B cell (primary cell): ENCODE measurements at places on chromosomes 12 and 14.
A peak's percentile ranks its signal among the peaks of the same experiment; 100 is the strongest.

- DNase-seq = no peak
Measured at GRCh38 chr14:104550861-104551728, 28.5 kb upstream of the C14orf180 start.

DNA sequence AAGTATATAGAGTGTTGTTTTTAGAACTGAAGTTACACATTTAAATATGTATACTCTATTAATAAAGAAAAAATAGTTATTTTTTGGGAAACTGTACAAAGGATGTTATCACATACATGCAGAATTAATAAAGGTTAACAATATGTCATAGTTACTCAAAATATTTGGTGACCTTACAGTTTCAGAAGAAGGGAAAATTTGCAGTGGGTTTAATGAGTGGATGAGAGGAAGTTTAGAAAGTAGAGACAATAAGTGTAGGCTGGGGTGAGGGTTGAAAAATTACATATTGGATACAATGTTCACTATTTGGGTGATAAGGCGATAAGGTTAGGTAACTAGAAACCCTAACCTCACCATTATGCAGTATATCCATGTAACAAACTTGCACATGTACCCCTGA is 13.5 kb downstream of the WNK1 start:
- DNase-seq = no peak

- no peak for DNase-seq
Measured at GRCh38 chr14:22002860-22003284, 329.3 kb upstream of the OR4E1 start.

DNA sequence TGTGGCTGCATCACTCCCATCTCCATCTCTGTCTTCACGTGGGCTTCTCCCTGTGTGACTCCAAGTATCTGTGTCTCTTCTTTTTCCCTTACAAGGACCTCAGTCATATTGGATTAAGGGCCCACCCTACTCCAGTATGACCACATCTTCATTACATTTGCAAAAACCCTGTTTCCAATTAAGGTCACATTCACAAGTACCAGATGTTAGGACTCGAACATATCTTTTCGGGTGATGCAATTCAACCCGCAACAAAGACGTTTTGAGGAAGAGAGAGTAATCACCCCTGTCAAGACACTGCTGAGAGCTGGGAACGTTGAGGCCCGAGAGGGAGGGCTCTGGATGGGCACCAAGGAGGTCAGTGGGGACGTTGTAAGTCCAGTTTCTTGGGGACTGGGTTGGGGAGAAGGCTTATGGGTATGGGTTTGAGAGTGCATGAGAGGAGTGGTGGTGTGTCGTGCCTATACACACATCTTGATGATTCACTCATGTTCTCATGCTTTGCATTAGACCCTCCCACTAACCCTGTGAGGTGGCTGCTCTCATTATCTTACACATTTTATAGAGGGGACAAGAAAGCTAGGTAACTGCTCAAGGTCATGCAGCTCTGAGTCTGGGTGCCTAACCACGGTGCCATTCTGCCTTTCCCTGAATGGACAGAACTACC is 12.1 kb upstream of the IFI27 start:
- DNase-seq = no peak

- DNase-seq = peak; percentile 24
Measured at GRCh38 chr14:22218728-22219127, 370.3 kb downstream of the DAD1 start.

- DNase-seq = no peak
Measured at GRCh38 chr14:101961746-101962502, 2.4 kb upstream of the DYNC1H1 start.

DNA sequence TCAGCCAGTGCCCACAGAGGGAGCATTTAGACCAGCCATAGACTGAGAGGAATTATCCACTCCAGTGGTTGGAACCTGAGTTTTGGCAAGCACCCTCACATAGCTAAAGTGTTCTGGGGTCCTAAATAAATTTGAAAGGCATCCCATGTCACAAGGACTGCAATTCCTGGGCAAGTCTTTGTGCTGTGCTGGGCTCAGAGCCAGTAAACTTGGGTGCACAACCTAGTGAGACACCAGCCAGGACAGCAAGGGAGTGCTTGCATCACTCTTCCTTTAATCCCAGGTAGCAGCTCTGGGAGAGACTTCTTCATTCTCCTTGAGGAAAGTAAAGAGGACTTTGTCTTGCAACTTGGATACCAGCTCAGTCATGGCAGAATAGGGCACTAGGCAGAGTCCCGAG is 142.0 kb upstream of the FSCB start:
- no peak for DNase-seq

DNA sequence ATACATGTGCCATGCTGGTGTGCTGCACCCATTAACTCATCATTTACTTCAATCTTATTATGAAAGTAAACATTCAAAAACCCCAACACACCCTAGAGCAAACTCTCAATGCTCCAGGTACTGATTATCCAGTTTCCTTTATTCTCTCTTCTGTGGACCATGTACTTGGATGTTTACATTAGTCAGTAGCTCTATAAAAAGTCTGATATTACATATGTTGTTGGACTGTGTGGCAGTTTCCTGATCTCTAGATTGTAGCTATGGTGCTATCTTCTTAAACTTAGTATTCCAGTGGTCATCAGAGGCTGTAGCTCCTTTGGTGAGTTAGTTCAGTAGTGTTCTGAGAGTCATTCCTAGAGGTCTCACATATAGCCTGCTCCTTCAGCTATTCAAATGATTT is 25.1 kb upstream of the ITGA5 start:
- DNase-seq = no peak

DNA sequence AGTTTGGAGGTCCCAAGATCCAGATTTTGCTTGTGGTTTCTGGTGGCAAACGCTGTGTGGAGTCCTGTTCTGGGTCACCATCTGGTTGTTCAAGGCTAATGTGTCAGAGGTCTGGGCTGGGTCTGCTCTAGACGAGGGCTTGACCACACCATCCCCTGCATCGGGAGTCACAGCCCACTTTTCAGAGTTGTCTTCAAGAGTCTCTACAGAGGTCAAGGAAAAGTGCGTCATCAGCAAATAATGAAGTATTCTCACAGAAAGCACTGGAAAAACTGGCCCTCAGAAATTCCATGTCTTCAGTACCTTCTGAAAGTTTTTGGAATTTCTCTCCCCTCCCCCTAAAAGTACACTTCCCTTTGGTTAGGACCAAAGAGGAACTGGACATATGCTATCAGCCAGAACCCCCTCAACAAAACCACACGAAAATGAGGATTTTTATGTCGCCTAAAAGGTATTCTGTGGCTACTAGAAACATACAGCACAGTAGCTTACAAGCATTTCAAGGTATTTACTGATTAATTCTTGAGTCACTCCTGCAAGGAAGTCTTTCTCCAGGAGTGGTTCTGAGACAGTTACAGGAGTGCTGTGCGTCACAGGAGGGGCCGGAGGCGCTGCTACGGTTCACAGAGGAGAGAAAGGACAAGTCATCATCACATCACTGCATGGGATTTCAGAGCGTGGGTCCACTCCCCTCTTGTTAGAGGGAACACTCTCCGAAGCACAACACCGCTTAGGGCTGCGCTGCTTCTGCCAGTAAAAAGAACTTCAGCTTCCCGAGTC is 35.4 kb downstream of the RAD52 start:
- no peak for DNase-seq
